ENCODE measurements at places on chromosomes 3 and 15.

- DNase-seq: no peak
Observed at GRCh38 chr15:68471541-68471940, 39.6 kb upstream of the ITGA11 start.

DNA sequence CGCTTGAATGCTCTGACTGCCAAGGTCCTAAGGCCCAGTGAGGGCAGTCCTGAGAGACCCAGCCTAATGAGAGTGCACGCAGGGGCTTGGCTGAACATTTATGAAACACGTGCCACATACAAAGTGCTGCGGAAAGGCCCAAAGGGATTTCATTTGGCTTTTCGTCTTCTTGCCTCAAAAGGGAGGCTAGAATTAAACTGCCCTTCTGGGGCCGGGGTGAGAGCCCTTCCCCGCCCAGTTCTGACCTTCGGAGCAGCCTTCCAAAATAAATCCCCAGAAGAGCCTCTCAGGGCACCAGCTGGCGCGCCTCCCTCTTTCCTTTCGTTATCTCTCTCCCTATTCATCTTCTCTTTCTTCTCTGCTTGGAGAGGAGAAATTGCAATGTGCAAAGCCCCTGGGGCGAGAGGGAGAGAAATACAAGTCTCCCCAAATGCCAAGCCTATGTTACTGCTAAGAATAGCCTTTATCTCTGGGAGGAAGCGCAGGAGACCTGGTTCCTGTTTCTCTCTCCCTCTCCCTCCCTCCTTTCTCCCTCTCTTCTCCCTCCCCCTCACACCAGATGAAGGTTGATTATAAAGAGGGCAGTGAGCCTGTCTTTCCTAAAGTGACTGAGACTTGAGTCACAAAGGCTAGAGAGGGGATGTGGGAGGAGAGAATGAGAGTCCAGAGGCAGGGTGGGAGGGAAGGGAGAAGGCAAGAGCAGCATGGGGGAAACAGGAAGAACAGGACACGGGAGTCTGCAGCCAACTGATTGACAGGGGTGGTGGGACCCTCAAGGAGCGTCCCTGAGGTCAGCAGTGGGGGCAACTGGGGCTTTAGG, 36.7 kb upstream of the NDUFB4 start:
- DNase-seq: no peak

- DNase-seq: no peak
Observed at GRCh38 chr3:157824281-157824680, 281.9 kb downstream of the SHOX2 start.

- no peak for DNase-seq
Observed at GRCh38 chr3:115624029-115624741, 875 bp downstream of the GAP43 start.

GRCh38 chr3:64813326-64813725, 125.5 kb upstream of the ADAMTS9 start:
- no peak for DNase-seq

GRCh38 chr3:30775040-30775439, 119.4 kb downstream of the GADL1 start:
- DNase-seq: no peak

GRCh38 chr3:172070269-172070668, 30.9 kb downstream of the FNDC3B start:
- DNase-seq: no peak

DNA sequence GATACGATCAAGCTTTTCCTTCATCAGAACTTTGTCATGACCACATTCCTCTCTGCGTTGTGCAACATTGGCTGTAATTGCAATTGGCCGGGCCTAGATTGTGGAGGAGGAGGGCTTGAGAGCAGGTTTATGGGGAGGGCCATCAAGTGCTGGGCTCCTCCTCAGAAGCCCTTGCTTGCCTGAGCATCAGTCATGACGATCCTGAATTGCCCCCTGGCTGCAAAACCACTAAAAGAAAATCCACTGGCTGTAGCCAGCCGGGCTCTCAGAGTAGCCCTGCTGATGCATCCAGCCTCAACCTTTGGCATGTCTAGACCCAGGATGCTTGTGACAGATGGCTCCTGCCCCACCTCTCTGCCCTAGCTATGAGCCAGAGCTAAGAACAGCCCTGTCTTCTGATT, 13.4 kb upstream of the TRH start:
- no peak for DNase-seq

GRCh38 chr3:116614795-116615362, 94.7 kb upstream of the TUSC7 start:
- no peak for DNase-seq

- no peak for DNase-seq
Observed at GRCh38 chr3:46393011-46393410, 13.9 kb downstream of the CCR5AS start.

- no peak for DNase-seq
Observed at GRCh38 chr3:155308831-155309230, 15.3 kb upstream of the STRIT1 start.

- DNase-seq: no peak
Observed at GRCh38 chr3:47961815-47962606, 54.2 kb downstream of the MAP4 start.

DNA sequence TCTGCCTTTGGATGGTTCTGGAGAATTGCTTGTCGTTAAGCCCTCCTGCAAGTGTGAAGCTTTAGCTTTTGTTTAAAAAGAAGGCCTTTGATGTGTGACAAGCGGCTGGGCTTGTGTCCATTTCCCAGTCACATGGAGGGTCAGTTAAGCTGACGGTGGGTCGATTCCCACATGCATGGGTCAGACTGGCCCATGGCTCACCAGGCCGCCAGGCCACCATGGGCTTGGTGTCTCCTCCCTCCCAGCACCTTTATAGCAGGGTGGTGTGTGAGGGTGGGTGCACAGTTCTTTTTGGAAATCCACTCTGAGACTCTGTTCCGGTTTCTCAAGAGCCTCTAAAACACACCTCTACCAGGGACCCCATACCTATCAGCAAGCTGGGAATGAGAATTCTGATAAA, 67.2 kb downstream of the SCN5A start:
- no peak for DNase-seq

GRCh38 chr3:11567516-11568467, 75.9 kb downstream of the VGLL4 start:
- DNase-seq: no peak

DNA sequence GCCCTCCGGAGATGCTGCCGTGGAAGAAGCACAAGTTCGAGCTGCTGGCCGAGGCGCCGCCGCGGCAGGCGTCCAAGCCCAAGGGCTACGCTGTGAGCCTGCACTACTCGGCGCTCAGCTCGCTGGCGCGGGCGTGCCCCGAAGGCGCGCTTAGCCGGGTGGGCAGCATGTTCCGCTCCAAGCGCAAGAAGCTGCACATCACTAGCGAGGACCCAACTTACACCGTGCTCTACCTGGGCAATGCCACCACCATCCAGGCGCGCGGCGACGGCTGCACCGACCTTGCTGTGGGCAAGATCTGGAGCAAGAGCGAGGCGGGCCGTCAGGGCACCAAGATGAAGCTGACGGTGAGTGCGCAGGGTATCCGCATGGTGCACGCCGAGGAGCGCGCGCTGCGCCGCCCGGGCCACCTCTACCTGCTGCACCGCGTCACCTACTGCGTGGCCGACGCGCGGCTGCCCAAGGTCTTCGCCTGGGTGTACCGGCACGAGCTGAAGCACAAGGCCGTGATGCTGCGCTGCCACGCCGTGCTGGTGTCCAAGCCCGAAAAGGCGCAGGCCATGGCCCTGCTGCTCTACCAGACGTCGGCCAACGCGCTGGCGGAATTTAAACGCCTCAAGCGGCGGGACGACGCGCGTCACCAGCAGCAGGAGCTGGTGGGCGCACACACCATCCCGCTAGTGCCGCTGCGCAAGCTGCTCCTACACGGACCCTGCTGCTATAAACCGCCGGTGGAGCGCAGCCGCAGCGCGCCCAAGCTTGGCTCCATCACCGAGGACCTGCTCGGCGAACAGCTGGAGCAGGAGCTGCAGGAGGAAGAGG, 1.3 kb downstream of the FAM43A start:
- DNase-seq: no peak

DNA sequence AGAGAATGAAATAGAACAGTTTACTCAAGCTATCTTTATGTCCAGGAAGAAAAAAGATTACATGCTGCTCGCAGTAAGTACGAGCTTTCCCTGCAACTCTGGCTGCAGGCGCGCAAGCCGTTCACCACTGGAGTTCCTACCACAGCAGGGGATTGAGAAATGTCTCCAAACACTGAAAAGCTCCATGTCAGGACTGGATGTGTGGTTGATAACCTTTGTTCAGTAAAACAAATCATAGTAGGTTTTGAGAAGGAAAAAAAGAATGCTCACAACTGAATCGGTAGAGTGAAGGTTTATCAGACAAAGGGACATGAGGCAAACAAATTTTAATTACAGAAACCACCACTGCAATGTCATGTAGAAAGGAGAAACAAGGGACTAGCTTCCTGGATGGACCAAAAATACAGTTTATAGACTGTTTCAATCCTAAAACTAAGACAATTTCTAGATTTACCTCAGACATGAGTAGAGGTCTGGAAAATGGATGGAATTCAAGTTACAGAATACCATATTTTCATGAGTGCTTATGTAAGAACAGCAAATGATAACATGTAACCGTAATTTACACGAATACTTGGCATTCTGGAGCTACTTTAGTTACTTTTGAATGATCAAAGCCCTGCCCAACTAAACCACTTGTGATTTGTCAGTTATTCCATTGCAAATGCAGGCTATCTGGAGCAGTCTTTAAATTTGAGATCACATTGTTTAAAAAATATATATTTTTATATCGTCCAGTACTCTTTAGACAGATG, 471.1 kb downstream of the SHQ1 start:
- no peak for DNase-seq

DNA sequence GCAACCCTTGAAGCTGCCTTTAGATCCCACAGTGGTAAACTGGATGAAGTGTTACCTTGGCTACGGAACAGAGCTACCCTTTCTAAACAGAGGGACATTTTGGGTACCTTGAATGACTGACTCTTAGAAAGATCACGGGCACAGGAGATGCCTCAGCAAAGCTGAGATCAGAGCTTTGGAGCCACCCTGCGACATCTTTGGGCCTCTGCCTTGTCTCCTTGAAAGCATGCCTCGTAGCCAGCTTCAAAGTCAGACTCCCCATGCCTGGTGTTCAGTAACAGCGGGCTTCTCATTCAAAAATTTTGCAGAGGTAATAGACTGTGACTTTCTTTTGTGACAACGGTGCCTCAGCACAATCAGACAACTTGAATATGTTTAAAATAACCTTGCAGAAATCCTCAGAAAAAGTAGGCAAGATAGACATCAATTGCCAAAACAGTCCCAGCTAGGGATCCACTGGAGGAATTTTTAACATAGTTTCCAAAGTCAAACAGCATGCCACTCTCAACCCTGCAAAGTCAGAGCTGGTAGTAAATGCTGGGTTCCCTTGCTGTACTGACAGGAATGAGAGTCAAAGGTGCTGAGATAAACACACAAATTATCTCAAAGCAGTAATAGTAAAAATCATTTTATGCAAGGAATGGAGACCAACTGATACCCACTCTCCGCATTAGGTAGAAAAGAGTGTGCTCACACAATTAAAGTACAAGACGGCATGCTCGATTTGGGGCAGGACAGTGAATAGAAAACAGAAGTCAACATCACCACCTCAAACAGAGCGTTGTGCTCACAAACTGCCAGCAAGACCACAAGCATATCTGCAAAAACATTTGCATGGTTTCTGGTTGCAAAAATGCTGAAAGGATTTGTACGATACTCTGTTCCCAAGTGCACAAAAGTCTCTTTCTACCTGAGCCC, 82.1 kb downstream of the MYO1E start:
- DNase-seq: no peak

DNA sequence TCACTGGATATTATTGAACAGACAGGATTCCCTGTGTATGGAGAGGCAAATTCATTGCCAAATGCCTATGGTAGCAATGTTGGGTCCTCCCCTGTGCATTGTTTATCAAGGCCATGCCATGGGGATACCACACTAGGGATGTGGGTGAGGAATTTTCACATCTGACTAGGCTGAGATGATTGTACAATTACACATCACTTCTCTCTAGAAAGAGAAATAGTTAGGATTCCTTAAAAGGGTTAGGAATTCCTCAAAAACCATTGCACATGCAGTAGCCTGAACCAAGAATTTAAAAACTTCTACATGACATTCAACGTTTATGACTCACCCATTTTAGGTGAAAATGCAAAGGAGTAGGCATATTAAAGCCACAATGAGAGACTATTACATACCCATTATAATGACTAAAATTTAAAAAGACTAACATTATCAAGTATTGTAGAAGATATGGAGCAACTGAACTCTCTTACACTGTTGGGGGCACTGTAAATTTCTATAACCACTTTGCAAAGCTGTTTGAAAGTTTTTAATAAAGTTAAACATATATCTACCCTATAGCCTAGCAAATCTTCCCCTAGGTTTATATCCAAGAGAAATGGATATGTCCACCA, 175.9 kb downstream of the THRB start:
- DNase-seq: no peak

DNA sequence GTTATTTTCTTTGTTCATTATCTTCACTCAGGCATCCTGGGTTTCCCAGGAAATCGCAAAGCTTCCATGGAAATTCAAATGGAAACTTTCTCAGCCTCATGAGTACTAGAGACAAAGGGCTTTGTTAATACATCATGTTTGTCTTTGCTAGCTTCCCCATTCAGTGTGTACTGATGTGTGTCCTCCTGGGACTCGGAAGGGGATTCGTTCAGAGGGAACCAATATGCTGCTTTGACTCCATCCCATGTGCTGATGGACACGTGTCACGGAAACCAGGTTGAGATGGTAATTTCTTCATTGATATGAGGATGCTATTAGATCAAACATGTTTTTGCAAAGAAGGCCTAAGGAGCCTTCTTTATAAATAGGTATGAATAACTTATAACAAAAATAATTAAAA, 87.0 kb upstream of the KCNAB1 start:
- no peak for DNase-seq

- no peak for DNase-seq
Observed at GRCh38 chr3:190721330-190721729, 141.2 kb downstream of the GMNC start.

- no peak for DNase-seq
Observed at GRCh38 chr3:25130724-25131520, 297.1 kb upstream of the RARB start.

DNA sequence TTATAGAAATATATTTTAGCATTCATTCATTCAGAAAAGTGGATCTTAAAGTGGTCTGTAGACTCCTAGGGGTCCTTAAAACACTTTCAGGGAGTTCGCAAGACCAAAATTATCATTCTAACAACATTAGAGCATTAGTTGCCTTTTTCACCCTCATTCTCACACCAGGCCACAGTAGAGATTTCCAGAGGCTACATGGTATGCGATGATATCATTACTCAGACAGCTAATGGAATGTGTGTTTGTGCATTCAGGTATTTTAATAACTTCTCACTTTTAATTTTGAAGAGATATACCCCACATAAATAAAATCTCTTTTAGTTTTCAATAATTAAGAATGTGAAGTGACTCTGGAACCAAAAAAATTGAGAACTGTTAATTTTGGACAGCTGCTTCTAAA, 206.9 kb downstream of the NSUN3 start:
- DNase-seq: no peak

DNA sequence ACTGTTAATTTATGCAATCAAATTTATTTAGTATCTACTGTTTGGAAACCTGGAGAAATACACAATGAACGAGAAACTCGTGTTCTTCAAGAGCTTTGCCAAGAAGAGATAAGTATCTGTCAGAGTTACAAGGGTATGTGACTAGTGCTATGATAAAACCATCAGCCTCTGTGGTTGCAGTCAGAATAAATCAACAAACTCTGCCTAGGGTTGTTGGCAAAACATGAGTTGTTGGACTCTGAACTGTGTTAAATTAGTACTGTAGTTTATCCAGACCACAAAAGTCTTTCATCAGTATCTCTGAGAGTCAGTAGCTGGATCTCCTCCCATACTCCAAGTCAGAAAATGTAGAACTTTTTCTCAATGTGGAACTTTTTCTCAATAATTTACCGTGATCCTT, 918.4 kb downstream of the NAALADL2 start:
- DNase-seq: no peak

GRCh38 chr3:30256474-30256873, 349.9 kb upstream of the TGFBR2 start:
- no peak for DNase-seq

All from stimulated activated CD8-positive, alpha-beta memory T cell treated with anti-CD3 and anti-CD28 coated beads, Interleukin-15, amount 100 ng/mL, for 48 hours (primary cell).